ENCODE measurements at places on chromosomes 13 and 19.
A peak's percentile ranks its signal among the peaks of the same experiment; 100 is the strongest.

DNA sequence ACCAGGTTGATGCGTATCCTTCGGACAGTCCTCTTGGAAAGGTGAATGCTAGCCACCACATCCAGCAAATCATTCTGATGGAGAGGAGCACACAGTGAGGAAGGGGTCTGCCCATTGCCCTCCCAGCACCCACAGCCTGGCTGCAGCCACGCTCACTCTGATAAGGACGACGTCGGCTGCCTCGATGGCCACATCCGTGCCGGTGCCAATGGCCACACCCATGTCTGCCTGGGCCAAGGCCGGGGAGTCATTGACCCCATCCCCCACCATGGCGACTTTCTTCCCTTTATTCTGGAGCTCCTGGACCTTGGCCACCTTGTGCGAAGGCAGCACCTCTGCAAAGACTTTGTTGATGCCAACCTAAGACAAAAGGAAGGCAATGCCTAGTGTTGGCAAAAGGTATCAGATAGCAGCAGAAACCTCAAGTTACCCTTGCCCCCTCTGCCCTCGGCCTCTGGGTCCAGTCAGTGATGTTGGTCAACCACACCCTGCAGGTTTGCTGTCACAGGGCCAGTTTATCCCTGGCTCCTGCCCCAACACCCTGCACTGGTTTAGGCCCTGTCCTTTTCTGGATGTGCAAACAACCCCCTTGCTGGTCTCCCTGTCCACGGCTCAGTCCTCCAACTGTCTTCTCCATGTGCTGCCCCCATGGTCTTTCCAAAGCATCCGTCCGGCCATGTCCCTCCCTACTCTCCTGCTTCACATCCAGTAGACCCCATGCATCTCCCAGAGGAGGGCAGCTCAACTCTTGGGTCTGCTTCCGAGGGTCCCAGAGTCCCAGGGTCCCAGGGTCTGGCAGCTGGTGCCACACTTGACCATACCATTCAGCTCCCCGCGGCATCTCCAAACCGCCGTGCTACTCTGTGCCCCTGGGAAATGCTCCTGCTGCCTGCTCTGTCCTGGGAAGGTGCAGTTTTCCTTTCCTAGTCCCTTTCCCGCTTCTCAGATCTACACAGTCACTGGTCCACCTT is 73.6 kb downstream of the ATP7B start:
- no peak for DNase-seq

- DNase-seq: no peak
Observed at GRCh38 chr13:29957320-29957719, 106.9 kb upstream of the UBL3 start.

- peak; percentile 28 for DNase-seq
Observed at GRCh38 chr13:26062853-26063444, 11.1 kb upstream of the SHISA2 start.

- DNase-seq: no peak
Observed at GRCh38 chr13:79679334-79679733, 198.4 kb downstream of the NDFIP2 start.

- no peak for DNase-seq
Observed at GRCh38 chr13:86601351-86601750, 802.1 kb upstream of the SLITRK6 start.

- DNase-seq: no peak
Observed at GRCh38 chr19:2217591-2217990, 18.5 kb downstream of the PLEKHJ1 start.

- DNase-seq: no peak
Observed at GRCh38 chr13:99059498-99060075, 81.7 kb upstream of the DOCK9 start.

DNA sequence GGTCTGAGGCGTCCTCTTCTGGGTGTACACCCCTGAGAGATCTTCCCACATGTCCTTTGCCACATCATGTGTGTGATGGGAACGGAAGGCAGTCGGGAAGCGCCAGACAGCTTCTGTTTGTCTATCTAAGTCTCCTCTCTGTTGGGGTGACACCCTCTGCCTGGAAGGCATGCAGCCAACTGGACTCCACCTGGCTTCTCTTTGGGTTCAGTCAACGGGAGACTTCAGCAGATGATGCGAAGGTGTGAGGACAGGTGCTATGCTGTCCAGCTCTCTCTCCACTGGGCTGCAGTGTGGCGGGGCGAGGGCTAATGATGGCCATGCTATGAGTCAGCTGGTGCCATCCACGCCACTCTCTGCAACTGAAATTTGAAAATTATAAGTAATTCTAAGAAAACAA is 14.3 kb upstream of the SBK3 start:
- DNase-seq: no peak

DNA sequence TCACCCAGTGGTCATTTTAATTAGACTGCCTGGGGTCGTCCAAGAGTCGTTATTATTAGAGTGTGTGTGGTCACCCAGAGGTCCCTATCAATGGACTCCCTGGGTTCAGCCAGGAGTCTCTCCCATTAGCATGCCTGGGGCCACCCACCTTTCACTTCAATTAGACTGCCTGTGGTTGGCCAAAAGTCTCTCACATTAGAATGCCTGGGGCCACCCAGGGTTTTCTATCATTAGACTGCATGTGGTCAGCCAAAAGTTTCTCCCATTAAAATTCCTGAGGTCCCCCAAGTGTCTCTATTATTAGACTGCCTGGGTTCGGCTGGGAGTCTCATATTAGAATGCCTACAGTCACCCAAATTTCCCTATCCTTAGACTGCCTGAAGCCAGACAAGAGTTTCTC is 1472.6 kb downstream of the UQCRFS1 start:
- DNase-seq: no peak

DNA sequence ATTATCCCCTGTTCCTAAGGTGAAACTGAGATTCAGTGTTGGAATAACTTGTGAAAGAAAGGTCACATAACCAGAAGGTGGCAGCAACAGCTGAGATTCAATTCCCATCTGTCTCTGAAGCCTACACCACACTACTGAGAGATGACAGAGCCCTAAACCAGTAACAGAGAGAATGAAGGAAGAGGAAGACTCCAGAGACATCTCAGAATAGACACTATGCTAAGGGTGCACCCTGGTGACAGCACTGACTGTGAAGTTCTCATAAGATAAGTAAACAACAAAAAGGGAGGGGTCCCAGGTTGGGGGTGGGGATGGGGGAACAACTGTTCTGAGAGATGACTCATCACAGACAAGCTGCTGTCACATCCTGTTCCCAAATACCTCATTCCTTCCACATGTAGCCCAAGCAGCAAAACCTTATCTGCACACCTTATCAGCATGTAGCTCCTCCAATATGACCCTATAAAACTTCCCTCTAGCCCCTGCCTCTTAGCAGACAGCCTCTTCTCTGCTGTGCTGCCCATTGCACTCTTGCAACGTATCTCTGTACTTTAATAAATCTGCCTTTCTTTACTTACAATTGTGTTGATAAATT is 46.5 kb downstream of the UTP14C start:
- DNase-seq: no peak

All from activated T-cell treated with anti-CD3 and anti-CD28 coated beads, Interleukin-2, amount 50 U/mL, for 1 hour (primary cell).